ENCODE measurements at places on chromosomes 5 and 9.

GRCh38 chr9:108656566-108656965 is 199.2 kb downstream of the ACTL7B start:
- DNase-seq, result no peak

DNA sequence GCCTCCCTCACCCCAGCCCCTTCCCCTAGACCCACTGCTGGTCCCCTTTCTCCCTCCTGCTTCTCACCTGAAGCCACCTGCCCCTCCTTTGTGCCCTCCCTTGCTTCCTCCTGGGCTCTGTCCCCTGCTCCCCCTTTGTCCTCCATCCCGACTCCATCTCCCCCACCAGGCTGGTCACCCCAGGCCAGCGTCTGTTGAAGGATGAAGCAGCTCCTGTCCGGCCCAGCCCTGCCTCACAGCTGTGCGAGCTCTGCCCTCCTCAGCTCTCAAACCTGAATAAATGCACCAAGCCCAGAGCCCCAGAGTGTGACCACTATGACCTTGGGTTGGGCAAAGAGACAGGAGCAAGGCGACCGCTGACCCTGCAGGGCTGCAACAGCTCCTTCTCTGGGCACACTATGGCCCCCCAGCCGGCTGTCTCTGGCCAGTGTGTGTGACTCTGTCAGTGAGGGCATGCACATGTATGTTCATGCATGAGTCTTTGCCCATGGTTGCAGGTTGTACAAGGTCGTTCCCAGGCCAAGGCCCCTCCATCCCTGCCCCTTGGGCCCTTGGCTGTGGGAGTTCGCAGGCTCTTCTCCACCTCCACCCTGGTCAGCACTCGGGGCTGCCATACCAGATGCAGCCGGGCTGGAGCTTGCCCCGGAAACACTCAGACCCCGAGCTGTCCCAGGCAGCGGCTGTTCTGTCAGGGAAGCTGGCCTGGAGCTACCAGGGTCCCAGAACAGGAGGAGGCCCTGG is 3.3 kb downstream of the LCN12 start:
- DNase-seq, result no peak

GRCh38 chr5:172361566-172362238 is 78.1 kb upstream of the UBTD2 start:
- DNase-seq, result peak; percentile 91

DNA sequence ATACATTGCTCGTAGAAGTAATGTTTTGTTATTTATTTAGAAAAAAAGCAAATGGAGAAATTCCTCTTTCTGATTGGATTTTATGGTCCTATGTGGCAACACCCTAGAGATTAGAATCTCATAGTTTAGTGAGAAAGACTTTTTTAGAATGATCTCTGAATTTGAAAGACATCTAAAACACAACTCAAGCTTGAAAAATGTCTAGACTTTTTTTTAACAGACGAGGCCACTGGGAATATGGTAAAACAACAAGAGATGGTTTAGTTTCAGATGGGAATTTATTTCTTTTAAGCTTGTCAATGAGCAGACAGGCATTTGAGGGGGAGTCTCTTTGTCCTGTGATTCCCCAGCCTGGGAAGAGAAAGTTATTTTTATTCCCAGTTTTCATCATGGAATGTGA is 122.1 kb downstream of the NTRK2 start:
- no peak for DNase-seq

- DNase-seq, result no peak
Observed at GRCh38 chr5:79495311-79495710, 18.6 kb downstream of the HOMER1 start.

GRCh38 chr5:114316167-114316566 is 45.7 kb upstream of the KCNN2 start:
- no peak for DNase-seq

GRCh38 chr5:141662028-141662427 is 10.8 kb upstream of the FCHSD1 start:
- no peak for DNase-seq

DNA sequence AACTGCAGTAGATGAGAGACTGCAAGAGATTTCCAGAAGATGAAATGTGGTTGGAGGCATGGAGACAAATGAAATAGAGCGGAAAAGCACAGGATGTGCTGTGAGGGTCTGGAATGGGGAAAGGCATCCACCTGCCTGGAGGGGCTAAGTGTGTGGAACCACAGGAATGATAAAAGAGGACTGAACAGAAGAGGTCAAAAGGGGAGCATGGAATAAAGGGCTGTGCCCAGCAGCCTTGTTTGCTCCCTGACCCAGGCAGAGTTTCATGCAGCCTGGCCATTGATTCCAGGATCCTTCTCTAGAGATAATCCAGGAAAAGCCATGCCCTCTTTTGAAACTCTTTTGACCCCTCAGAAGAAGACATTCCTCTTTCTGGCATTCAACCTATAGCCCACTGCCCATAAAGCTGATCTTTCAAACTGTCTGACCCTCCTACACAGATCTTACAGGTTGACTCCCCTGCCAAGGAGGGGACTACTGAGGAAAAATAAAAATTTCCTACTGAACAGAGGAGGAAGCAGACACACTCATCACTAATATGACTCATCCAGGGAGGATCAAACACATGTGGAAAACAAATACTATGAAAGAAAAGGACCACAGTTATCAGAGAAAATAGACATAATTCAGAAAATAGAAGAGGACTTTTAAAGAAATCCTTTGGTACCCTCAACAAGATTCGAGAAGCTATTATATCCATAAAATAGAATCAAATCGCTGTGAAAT is 273.5 kb upstream of the PCSK5 start:
- DNase-seq, result no peak

Measured in GM12865 (cell line).